ENCODE measurements at places on chromosomes 6 and 20.

GRCh38 chr6:75244063-75244584 is 523 bp upstream of the COX7A2 start:
- DNase-seq: no peak

- DNase-seq: peak; percentile 47
Observed at GRCh38 chr6:135182071-135183001, 1.2 kb downstream of the MYB start.

- DNase-seq: no peak
Observed at GRCh38 chr20:23011008-23011721, 23.9 kb upstream of the SSTR4 start.

GRCh38 chr6:130647246-130647645 is 180.0 kb upstream of the SMLR1 start:
- no peak for DNase-seq

DNA sequence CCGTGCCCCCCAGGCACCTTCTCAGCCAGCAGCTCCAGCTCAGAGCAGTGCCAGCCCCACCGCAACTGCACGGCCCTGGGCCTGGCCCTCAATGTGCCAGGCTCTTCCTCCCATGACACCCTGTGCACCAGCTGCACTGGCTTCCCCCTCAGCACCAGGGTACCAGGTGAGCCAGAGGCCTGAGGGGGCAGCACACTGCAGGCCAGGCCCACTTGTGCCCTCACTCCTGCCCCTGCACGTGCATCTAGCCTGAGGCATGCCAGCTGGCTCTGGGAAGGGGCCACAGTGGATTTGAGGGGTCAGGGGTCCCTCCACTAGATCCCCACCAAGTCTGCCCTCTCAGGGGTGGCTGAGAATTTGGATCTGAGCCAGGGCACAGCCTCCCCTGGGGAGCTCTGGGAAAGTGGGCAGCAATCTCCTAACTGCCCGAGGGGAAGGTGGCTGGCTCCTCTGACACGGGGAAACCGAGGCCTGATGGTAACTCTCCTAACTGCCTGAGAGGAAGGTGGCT is 960 bp downstream of the TNFRSF6B start:
- no peak for DNase-seq

DNA sequence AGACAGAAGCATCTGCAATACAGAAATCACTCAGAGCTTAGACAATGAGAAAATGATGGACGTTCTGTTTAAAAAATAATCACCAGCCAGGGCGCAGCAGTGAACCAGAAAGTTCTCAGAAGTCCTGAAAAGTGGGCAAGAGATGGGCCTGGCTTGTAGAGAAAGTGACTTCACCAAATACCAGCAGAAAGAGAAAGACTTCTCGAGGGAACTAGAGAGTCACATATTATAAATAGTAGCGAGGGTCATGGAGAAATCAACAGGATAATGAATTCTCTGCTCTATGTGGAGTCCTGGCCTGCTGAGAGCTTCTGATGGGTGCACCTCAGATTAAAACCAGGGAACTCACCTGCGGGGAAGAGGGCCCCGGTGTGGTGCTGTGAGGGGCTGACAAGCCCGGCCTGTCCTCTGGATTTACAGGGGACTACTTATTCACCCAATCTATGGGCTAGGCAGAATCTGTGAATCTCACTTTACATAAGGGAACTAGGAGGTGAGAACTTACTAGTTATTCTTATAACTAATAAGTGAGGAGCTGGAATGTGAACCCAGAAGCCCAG is 5.6 kb upstream of the RAMACL start:
- DNase-seq: no peak

DNA sequence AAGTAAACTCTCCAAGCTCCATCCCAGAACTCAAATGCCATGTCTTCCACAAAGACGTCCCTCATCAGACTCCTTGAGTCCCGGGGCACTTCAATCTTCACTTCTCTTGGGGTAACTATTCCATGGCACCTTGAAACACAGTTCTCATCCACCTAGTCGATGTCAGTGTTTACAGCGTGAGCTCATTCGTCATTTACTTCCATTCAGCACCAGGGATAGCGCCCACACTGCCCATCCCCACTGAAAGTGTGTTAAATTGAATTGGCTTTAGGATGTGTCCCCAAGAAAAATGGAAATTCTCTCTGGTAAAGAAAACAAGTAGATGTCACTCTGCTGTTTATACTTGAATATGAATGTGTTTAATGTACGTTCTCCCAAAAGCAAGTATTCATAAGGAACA is 31.3 kb downstream of the KCNK15 start:
- DNase-seq: no peak

- DNase-seq: no peak
Observed at GRCh38 chr20:63542031-63542559, 4.9 kb upstream of the PTK6 start.

- no peak for DNase-seq
Observed at GRCh38 chr6:63121166-63121565, 90.1 kb upstream of the FKBP1C start.

GRCh38 chr20:41196653-41197225 is 59.4 kb downstream of the PLCG1 start:
- DNase-seq: no peak

GRCh38 chr20:25605148-25605547 is 18.7 kb downstream of the NANP start:
- DNase-seq: no peak

DNA sequence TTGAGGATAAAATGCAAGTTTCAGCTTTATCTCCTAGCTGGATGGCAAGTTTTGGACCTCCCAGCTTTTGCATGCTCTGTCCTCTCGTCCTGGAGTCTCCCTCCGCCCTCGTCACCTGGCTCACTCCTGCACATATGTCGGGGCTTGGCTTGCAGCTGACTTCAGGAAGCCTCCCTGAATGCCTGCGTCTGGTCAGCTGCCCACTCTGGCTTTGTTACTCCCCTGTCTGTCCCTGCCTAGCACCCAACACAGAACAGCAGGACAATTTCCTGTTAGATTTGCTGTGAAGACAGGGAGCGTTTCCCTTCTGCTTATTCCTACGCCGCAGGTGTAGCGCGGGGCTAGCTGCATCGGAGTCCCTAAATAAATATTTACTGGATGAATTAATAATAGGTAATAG is 5.4 kb downstream of the JPH2 start:
- no peak for DNase-seq

DNA sequence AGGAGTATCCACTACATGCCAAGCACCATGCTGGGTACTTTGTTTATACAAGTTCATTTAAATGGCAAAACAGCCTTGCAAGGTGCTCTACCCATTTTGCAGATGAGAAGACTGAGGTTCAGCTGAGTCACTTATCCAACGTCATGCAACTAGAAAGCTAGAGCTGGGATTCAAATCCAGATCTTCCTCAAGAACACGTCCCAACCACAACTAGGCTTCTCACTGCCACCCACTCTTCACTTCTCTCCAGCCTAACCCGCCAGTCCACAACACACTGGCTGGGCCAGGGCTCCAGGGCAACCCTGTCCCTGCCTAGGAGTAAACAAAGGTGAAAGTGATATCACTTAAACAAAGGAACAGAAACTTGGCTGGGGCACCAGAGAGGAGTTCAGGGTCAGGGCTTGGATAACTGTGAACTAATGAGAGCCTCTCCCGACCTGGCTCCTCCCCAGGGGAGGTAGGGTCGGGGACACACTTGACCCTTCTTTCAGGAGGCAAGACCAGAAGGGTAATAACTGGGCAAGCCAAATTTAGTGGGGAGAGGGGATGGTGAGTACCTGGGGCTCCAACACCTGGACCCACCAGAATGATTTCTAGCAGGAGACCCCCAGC is 7.9 kb downstream of the SDC4 start:
- DNase-seq: no peak

DNA sequence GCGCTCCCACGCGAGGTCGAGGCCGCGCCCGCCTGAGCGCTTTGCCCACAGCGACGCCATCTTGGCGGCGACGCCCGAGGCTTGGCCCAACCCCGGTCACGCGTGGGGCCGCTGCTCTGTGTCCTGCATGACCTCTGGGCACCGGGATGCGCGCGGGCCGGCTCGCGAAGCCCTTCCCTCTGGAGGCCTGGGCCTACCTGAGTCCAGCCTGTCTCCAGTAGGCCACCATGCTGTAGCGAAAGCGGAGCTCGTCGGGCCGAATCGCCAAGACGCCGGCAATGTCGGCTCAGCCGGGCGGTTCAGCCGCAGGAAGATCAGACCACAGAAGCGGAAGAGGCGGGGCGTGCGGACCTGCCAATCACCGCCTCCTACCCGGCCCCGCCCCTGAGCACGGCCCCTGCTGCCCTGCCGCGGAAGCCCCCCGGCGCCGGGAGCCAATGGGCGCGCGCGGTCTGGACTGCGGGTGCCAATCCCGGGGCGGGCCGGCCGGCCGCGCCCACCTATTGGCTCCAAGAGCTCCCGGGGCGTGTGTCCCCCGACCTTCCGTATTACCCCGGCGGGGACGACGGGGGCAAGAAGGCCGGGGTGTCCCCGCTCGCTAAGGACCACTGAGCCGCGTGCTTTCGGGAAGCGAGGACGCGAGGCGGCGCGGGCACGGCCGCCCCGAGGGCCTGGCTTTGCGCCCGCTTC is at the start of gene ATP5F1E:
Gene ATP5F1E, minus strand, starts transcription at position 313 of the 690 bp plus-strand sequence. Its CDS starts 84 bp downstream, at position 229.
- DNase-seq: peak; percentile 95

- no peak for DNase-seq
Observed at GRCh38 chr20:36549942-36550789, 8.8 kb downstream of the MYL9 start.

GRCh38 chr6:90080876-90081481 is 186.7 kb downstream of the GJA10 start:
- DNase-seq: peak; percentile 83

Data from stimulated activated CD4-positive, alpha-beta T cell treated with anti-CD3 and anti-CD28 coated beads, Interleukin-4, amount 100 ng/mL, for 4 hours (primary cell).